Stimulated activated CD4-positive, alpha-beta T cell treated with anti-CD3 and anti-CD28 coated beads, Interleukin-1b, Interleukin-23, amount 100 ng/mL, for 1 hour (primary cell): ENCODE measurements at places on chromosomes 5 and 9.

GRCh38 chr5:117084067-117084466, 509.4 kb upstream of the SEMA6A start:
- DNase-seq = no peak

GRCh38 chr9:121652021-121652837, 795 bp downstream of the DAB2IP start:
- no peak for DNase-seq

GRCh38 chr9:77939149-77939668, 92.4 kb downstream of the GNAQ start:
- DNase-seq = no peak

- DNase-seq = peak; percentile 62
Measured at GRCh38 chr5:175517824-175518450, 39.6 kb downstream of the SFXN1 start.

GRCh38 chr5:28296254-28297013, 1258.0 kb upstream of the CDH9 start:
- DNase-seq = no peak

DNA sequence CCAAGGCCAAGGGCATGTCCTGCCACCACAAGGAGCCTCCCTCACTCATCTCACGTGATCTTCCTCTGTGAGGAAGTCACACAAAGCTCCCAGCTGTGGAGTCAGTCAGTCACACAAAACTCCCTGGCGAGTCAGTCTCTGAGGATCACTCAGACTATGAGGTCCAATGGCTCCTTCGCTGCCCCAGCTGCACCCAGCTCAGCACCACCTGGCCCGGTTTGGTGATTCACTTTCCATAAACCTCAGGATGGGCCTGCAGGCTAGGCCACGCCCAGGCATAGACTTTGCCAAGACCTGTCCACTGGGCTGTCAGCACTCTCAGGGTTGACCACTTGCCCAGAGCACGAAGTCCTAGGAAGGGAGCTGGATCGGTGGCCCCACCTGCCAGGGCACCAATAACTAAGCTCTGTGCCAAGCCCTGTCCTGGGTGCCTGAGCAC, 233.8 kb downstream of the HSPA4 start:
- no peak for DNase-seq

DNA sequence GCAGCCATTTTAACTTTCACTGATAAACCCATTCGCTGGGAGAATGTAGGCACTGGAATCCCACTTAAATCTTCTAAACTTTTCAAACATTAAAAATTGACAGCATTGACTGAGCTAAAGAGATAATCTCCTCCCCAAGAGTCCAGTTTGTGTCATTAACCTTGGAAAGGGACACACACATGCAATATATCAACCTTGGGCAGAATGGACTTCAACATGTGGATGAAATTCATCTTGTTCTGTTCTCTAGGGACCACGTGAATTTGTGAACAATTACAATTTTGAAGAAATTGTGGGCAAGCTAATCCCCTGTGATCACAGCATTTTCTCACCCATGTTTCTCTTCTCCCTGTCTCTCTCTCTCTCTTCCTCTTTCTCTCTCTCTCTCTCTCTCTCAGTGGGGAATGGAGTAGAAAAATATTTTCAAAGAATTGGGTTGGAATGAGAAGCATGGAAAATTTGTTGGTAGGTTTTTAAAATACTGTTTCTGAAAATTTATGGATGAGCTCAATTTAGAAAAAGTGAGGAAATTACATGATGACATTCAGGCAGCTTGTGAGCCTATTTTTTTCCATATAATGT, 553.7 kb downstream of the EBF1 start:
- DNase-seq = no peak

- peak; percentile 61 for DNase-seq
Measured at GRCh38 chr5:149240354-149240998, 31.2 kb upstream of the AFAP1L1 start.

DNA sequence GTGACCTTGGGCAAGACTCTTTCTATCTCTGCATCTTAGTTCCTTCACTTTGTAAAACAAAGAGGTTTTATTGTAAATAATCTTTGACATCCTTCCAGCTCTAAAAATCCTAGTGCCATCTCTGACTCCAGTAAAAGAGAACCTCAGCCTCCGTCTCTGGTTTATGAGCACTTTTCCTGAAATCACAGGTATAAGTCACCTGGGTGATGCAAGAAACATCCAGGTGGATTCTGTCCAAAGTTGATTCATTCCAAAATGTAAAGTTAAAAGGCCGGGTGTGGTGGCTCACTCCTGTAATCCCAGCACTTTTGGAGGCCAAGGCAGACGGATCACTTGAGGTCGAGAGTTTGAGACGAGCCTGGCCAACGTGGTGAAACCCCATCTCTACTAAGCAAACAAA, 21.1 kb upstream of the UBAP2 start:
- DNase-seq = no peak

DNA sequence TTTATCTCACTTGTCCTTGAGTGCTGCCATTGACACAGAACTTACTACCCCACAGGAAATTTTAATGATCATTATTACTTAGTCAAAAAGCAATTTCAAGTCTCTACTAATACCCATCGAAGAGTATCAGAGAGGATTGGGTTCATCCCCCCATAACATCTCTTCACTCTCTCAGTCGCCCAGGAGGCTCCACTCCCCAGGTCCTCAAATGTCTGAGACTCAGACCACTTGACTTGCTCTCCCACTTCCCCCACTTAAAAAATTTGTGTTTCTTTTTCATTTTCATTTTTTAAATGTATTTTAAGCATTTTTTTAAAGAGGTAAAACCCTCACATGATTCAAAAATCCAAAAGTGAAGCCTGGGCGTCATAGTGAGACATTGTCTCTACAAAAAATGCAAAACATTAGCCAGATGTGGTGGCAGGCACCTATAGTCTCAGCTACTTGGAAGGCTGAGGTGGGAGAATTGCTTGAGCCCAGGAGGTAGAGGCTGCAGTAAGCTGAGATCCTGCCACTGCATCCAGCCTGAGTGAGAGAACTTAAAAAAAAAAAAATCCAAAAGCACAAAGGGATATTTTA, 56.8 kb upstream of the TRAF1 start:
- no peak for DNase-seq

GRCh38 chr5:127446626-127447025, 70.8 kb upstream of the PRRC1 start:
- no peak for DNase-seq

- DNase-seq = no peak
Measured at GRCh38 chr5:106171132-106171531, 1499.6 kb downstream of the EFNA5 start.

GRCh38 chr5:126263591-126264184, 159.5 kb upstream of the GRAMD2B start:
- DNase-seq = no peak

GRCh38 chr9:114655689-114656088, 1.9 kb downstream of the TEX53 start:
- DNase-seq = no peak

GRCh38 chr9:137916540-137916939, 39.0 kb downstream of the CACNA1B start:
- no peak for DNase-seq

- DNase-seq = no peak
Measured at GRCh38 chr5:135012951-135013391, 21.1 kb downstream of the PITX1 start.

- no peak for DNase-seq
Measured at GRCh38 chr5:14004598-14005394, 60.3 kb upstream of the DNAH5 start.

DNA sequence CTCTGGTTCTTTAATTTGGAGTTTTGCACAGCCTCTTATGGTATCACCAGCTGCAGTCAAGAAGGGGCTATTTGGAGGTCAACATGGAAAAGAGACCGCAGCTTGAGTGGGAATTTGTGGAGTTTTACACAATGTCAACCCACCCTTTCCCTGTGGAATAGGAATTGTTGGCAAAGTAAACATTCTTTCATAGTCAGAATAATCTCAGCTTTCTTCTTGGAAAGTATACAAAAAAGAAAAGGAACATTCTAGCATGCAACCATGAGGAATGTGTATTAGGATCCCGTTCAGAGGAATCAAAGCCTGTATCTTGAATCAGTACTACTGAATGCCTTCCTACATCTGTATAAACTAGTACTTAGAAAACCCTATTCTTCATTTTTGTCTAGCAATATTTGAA, 107.6 kb downstream of the LURAP1L start:
- DNase-seq = no peak

DNA sequence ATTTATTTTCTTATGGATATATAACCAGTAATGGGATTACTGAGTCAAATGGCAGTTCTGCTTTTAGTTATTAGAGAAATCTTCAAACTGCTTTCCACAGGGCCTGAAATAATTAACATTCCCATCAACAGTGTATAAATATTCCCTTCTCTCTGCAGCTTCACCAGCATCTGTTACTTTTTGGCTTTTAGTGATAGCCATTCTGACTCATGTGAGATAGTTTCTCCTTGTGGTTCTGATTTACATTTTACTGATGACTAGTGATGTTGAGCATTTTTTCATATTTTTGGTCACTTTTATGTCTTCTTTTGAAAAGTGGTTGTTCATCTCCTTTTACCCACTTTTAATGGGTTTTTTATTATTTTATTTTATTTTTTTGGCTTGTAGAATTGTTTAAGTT, 1290.3 kb upstream of the CDH9 start:
- DNase-seq = no peak

- no peak for DNase-seq
Measured at GRCh38 chr9:80503671-80504281, 932.0 kb downstream of the TLE4 start.
